EL (cell line): ENCODE measurements at places on chromosomes 5 and 9.

GRCh38 chr9:123544007-123544827 is 188.2 kb downstream of the CRB2 start:
- DNase-seq = peak; percentile 29

GRCh38 chr9:20524776-20525175 is 97.5 kb downstream of the MLLT3 start:
- DNase-seq = peak; percentile 17

GRCh38 chr5:149271716-149272563 is at the start of gene AFAP1L1:
TSS of gene AFAP1L1 (plus strand) at chr5:149271859. CDS start at chr5:149271969, 110 bp downstream.
- peak; percentile 65 for DNase-seq

GRCh38 chr5:64384765-64385164 is 121.0 kb upstream of the RGS7BP start:
- peak; percentile 38 for DNase-seq

- no peak for DNase-seq
Measured at GRCh38 chr5:176744584-176744965, 65.8 kb upstream of the UNC5A start.

DNA sequence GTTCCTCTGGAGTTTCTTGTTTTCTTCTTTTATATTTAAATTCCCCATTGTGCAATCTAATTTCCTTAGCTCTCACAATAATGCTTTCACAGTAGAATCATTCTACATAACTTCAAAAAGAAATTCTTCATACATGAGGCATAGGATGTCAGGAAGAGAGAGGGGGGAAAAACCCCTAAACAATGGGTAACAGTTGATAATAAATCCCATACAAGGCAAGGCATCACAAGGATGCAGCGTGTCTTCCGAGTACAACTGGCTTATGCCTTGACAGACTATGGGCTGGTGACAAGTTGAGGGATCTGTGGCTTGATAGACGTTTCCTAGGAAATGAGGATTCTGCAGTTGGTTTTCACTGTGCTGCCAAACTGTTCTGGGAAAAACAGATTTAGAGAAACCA is 247.4 kb downstream of the ARL15 start:
- DNase-seq = peak; percentile 91

- DNase-seq = no peak
Measured at GRCh38 chr5:168318240-168318639, 26.8 kb downstream of the WWC1 start.

DNA sequence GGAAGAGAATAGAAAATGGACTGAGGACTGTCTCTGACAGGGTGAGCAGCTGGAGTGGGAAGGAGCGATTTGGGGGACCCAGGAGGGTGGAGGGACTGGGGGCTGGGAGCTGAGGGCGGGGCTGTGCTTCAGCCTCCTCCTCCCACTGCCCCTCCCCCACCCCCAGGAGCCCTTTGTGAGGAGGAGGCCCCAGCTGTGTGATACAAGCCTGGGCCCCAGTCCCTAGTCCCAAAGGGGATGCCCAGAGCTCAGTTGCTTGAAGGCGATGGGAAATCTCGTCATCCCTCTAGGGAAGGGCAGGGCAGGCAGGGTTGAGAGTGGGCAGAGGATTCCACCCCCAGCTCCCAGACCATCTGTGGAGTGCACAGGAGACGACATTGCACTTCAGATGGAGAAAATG is at the start of gene SPATA31E1:
SPATA31E1 (plus strand) TSS at position 251 of the 400 bp plus-strand sequence; CDS start at position 266, 15 bp downstream.
- no peak for DNase-seq
